ENCODE measurements at places on chromosomes 13 and 19.

DNA sequence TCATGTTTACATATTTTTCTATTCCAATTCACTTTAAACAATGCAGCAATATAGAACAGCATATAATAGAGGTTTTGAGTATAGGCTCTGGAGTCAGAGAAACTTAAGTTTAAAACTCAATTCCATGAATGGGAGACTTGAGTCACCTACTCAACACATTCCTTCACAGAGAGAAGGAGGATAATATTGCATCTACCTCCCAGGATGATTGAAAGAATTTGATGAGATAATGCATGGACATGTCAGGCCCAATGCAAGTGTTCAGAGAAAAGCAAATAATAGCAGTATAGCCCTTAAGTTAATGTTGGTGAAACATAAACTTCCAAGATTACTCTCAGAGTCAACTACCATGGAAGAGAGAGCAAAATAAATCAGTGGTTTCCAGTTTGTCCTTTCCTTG, 170.2 kb downstream of the DCLK1 start:
- DNase-seq: no peak

DNA sequence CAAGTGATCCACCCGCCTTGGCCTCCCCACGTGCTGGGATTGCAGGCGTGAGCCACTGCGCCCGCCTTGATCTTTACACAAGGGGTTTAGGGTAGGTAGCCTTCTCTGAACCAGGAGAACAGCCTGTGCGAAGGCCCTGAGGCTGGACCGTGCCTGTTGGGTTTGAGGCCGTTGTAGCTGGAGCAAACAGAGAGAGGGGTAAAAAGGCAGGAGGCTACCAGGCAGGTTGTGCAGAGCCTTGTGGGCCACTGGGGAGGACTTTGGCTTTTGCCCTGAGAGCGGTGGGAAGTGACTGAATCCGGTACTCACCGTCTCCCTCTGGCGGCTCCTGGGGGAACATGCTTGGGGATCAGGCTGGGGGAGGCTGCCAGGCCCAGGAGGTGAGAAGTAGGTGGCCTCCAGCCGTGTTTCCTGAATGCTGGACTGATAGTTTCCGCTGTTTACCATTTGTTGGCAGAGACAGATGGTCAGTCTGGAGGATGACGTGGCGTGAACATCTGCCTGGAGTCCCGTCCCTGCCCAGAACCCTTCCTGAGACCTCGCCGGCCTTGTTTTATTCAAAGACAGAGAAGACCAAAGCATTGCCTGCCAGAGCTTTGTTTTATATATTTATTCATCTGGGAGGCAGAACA, 24.6 kb downstream of the SPC24 start:
- peak; percentile 95 for DNase-seq

- peak; percentile 89 for DNase-seq
Observed at GRCh38 chr13:52195401-52195837, 36.0 kb upstream of the NEK3 start.

DNA sequence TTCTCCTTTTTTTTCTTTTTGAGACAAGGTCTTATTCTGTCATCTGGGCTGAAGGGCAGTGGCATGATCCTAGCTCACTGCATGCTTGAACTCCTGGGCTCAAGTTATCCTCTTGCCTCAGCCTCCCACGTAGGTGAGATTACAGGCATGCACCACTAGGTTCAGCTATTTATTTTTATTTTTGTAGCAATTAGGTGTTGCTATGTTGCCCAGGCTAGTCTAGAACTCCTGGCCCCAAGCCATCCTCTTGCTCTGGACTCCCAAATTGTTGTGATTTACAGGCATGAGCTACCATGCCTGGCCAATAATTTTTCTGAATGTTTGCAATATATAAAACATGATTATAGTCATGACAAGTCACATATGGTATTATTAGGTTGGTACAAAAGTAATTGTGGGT, 161.1 kb upstream of the ATXN8OS start:
- no peak for DNase-seq

DNA sequence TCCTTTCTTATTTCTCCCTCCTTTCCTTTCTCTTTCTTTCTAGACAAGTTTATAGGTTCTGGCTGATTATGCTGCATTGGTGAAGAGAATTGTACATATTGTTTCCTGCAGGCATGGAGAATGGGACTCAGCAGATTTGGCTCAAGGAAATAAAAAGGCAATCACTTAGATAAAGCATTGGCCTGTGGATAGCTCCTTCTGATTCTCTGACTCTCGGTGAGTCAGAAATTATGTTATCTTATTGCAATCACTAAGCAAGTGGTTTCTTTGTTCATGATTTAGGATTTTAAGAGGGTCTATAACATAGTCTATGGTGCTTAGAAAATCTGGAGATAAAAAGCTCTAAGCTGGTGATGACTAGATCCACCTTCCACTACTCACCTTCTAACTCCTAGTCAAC, 54.0 kb upstream of the POSTN start:
- no peak for DNase-seq

- DNase-seq: no peak
Observed at GRCh38 chr13:76503766-76504165, 382.4 kb downstream of the KCTD12 start.

- DNase-seq: peak; percentile 68
Observed at GRCh38 chr13:25468325-25469168, 96.8 kb downstream of the ATP8A2 start.

DNA sequence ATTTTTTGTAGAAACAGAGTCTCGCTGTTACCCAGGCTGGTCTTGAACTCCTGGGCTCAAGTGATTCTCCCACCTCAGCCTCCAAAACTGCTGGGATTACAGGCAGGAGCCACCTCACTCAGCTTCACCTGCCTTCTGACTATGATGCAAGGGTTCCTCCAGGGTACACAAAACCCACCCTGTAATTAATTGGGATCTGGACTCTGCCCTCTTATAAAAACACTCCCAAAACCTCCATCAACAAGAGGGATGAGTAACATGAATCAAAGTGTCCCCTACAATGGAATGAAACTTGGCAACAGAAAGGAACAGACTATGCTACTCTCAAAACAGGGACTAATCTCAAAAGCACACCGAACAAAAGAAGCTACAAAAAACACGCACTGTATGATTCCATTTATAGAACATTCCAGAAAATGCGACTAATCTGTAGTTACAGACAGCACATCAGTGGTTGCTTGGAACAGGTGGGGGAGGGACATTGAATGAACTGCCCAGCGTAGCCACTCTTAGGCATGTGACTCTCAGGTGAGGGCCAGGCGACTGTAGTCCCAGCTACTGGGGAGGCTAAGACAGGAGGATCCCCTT, 3.2 kb upstream of the PRR36 start:
- no peak for DNase-seq

DNA sequence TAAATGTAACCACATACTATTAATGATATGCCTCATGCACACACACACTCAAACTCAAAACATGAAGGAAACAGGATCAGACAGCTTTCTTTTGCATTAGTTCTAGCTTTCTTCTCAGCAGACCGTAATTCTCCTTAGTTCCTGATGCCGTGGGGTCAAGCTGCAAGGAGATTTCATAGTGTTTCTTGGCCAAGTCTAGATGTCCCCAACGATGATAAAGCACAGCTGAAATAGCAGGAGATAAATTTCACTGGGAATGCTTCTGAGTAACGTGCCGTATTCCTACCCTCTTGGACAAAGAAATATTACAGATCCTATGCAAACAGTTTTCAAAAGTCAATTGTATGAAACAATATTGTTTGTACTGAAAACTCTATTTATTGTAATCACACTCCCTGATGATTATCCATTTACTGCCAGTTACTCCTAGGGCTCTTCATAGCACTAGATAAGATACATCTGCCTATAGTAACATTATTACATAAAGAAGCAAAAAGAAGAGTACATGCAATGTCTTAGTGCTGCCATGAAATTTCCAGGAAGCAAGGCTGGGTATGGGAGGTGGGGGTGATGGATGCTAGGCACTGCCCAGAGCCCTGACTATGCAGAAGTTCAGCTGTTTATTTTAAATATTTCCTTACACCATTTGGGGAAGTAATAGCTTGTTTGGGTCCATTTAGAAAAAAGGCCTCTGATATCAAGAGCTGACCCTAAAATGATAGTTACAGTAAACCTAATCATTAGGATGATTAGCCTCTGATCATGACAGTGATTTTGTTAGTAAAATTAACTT, 16.5 kb upstream of the GGACT start:
- DNase-seq: no peak

DNA sequence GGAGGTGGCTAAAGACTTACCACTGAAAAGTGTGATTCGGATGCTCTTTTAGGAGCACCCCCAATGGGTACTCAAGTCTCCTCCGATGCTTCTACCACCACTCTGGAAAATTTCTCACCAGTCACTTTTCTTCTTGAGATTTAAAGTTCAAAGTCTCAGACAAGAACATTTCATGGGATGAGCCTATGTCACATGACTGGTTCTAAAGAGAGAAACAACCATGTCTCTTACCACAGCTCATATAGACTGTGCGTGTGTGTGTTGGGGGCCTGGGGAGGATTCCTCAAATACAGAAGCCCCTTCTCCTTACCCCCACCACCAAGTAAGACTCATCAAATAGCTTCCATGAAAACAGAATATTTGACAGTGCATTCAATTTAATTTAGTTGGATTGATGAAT, 181.7 kb upstream of the MIR17HG start:
- no peak for DNase-seq

GRCh38 chr19:15265850-15266248, 33.6 kb upstream of the EPHX3 start:
- DNase-seq: no peak

DNA sequence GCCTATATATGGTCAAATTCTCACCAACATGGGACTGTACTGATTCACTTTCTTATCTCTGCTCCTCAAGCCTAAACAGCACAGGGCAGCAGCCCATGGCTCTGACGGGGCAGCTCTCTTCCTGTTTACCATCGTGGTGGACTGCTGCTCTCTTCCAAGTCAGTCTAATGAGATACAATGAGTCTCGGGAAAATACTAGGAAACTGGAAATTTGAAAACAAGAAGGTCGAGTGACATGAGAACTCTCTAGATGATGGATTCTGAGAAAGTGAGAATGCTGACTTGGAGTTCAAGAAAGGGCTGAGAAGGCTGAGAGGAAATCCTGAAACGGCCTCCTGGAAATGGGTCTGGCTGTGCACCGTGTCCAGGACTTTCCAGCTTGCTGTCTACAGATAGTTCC, 122.8 kb upstream of the ARGLU1 start:
- no peak for DNase-seq

GRCh38 chr19:52923778-52924593, 758 bp upstream of the ZNF888 start:
- peak; percentile 89 for DNase-seq

DNA sequence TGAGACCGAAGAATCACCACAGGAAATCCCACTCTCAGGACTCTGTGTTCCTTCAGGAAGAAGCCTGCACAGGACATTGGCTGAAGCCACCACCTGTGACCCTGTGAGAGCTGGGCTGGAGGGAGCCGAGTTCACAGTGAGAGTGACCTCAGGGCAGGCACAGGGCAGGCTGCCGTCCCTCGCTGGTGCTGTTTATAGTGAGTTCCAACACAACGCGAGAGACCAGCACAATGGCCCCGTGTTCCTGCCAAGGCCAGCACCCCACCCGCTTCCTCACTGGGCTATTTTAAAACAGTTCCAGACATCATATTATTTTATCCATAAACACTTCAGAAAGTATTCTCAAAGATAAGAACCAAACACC, 18.4 kb upstream of the GAS6 start:
- DNase-seq: peak; percentile 39

DNA sequence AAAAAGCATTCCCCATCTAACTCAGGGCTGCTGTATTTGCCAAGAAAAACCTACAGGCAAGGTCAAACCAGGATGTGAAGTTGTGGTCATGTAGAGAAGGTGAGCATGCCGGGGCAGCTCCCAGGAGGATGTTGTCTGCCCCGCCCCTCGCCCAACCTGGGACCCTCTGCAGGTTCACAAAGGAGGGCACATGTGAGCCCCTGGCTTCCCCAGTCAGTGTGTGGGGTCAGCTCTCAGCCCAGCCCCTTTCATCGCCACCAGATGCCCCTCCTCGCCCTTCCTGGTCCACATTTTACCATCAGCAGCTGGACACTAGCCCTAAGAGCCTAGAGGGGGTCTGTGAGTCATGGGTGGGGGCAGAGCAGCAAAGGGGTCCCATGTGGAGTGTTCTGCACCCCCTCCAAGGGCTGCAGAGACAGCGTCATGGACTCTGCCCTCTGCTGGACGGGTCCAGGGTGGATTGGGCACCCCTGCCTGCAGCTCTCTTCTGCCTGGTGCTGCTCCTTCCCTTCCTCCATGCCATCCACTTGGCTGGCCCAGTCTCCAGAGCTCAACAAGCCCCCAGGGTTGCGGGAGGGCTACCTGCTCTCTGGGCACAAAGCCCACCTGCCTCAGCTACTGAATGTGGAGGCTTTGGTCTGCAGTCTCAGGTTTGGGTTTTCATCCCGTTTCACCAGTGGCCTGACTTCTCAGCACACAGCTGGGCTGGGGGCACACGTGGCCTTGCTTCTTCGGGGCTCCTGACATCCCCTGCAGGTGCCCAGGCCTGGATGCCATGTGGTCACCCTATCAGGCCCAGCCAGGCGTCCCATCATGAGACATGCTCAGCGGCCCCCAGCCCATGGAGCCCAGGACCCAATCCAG, 3.7 kb downstream of the PLEKHF1 start:
- no peak for DNase-seq

GRCh38 chr13:30880151-30880855, 25.8 kb upstream of the MEDAG start:
- DNase-seq: no peak

GRCh38 chr13:21075379-21076249, 14.2 kb upstream of the LATS2 start:
- peak; percentile 82 for DNase-seq

All from ELF-1 (cell line).